ENCODE measurements at places on chromosomes 13 and 19.

DNA sequence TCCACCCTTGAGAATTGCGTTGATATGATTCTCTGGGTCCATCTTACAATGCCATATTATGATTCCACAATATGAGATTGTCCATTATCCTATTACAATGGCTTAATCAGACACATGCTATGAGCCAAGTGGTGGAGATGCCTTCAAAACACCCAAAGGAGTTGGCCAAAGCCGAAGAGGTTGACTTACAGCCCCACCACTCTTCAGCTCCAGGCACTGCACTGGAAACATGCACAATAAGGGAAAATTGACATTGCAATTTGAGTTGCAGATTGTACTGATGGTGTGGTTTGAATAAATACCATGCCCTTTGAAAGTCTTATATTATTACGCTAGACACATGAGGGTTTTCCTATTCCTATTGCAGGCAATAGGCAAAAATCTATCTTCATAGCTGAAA, 75.4 kb upstream of the TNFSF11 start:
- DNase-seq: no peak

GRCh38 chr13:23321535-23322241, 111.8 kb downstream of the SACS start:
- DNase-seq: no peak

DNA sequence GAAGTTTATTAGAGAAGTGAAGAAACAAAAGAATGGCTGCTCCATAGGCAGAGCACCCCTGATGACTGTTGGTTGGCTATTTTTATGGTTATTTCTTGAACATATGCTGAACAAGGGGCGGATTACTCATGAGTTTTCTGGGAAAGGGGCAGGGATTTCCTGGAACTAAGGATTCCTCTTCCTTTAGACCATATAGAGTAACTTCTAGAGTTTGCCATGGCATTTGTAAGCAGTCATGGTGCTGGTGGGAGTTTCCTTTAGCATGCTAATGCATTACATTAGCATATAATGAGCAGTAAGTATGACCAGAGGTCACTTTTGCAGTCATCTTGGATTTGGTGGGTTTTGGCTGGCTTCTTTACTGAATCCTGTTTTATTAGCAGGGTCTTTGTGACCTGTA, 38.7 kb upstream of the PCDH8 start:
- DNase-seq: no peak

DNA sequence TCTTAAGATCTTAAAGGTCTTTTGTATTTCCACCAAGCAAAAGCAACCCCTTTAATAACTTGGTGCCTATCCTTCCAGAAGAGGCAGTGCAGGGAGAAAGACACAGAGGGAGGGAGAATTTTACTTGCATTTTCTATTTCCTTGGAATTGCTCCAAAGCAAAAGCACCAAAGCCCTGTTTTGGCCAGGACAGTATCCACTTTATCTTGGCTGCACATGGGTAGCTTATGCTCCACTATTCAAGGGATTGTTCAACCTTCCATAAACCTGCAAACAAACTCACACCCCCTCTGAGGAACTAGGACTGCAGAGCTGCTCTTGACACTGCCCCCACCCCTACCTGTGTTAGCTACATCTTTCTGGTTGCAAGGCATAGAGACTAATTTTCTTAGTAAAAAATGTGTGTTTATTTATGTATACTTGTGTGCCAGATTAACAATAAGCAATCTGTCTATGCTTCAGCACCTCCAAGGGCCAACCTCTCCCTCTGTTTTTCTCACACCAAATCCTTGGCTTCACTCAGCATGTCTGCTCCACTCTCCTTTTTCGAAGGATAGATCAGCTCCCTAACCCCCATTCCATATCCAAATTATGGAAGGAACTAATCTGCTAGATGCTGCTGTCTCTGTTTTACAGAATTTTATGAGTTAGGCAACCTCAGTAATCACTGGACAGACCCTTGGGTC, 68.1 kb upstream of the KLF12 start:
- no peak for DNase-seq

GRCh38 chr13:70183041-70183440, 74.8 kb upstream of the KLHL1 start:
- no peak for DNase-seq

- DNase-seq: peak; percentile 13
These were observed 294.9 kb downstream of the DLEU7 start for GRCh38 chr13:50548586-50548985.

GRCh38 chr19:2150794-2151338, 500 bp downstream of the AP3D1 start:
- no peak for DNase-seq

GRCh38 chr13:29597706-29598105, 2.2 kb upstream of the SLC7A1 start:
- DNase-seq: no peak

- DNase-seq: no peak
These were observed 135.6 kb downstream of the RNF17 start for GRCh38 chr13:24899601-24900000.

- DNase-seq: no peak
These were observed 8.9 kb downstream of the ZNF101 start for GRCh38 chr19:19677579-19677978.

DNA sequence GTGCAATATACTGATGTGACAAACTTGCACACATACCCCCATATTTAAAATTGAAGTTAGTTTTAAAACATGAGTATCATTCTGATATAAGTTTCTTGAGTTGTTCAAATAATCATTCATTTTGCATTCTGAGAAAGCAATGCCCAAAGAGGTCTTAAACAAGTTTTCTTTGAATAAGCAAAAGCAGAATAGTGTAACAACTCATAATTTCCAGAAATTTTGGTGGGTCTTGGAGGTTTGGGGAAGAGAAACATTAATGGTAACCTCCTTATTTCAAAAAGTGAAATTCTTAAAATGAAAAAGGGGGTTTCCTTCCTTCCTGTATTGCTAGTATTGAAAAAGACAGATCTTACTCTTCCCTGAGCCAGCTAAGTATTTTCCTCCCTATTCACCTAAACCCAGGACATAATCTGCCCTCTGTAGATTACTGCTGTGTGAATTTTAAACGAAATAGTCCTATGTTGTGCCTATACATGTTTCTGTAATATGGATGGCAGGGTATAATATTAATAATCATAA, 30.4 kb downstream of the SLC25A15 start:
- DNase-seq: no peak

- no peak for DNase-seq
These were observed 133.0 kb downstream of the URI1 start for GRCh38 chr19:30074741-30075715.

All from suppressor macrophage treated with lipopolysaccharide for 4 hours (primary cell).